ENCODE measurements at places on chromosomes 3 and 15.

DNA sequence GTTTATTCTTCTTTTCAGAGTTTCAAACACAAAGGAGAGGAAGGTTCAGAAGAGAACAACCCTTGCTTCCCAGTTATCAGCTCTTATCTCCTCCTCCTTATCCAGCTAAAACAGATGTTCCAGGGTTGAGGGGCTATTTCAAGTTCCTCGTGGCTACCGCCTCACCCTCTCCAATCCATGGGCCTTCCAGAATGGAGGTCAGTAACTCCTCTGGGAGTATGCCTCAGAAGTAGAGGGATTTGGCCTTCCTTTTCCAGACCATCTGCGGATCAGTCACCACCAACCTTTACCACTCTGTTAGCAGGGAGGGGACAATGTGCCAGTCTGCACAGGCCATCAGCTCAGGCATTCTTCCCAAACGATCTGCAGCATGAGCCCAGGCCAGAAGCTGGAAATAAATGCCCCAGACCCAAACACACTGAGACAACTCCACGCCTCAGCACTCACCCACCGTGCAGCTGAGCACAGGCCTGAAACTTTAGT lies 14.8 kb downstream of the HTR3C start:
- DNase-seq: no peak

DNA sequence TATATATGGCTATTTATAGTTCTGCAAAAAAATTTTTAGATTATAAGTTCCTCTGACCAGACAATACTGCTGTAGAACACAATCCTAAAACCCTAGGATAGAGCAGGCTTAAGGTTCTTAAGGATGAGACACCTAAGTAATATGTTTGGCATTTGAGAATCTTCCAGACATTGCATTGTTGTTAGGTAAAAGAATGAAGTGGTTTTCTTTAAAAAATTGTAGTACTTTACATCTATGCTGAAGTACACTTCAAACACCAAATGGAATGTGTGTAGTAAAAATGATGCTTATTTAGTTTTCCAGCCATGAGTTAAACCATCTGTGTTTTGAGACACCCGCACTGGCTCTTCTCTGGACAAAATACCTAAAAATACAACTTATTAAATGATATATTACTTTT lies 857.7 kb downstream of the OTOL1 start:
- DNase-seq: no peak

- no peak for DNase-seq
Observed at GRCh38 chr3:138036572-138036971, 26.6 kb downstream of the CLDN18 start.

DNA sequence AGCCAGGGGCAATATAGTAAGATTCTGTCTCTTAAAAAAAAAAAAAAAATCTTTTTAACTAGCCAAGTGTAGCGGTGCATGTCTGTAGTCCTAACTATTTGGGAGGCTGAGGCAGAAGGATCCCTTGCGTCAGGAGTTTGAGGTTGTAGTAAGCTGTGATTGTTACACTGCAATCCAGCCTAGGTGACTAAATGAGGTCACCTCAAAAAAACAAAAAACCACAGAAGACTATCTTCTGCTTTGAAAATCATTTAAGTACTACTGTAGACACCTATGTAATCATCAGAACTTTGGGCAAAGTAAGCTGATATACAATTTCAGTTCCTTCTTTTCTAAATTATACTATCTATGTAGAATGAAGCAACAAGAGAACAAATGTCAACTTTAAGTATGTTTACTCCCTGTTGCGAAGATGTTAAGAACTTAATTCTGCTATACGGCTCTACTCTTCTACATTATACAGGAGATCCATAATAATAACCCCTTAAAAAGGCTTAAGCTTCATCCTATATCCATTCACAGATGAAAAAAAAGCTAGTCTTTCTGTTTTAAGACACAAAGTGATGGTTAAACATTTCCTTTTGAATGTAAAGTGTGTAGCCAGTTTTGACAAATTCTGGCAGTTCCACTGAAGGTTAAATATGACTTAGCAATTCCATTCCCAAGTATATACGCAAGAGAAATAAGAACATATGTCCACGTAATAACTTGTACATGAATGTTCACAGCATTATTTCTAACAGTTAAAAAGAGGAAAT lies 15.2 kb downstream of the DAZL start:
- no peak for DNase-seq

- no peak for DNase-seq
Observed at GRCh38 chr3:99838755-99839154, 21.1 kb downstream of the CMSS1 start.

DNA sequence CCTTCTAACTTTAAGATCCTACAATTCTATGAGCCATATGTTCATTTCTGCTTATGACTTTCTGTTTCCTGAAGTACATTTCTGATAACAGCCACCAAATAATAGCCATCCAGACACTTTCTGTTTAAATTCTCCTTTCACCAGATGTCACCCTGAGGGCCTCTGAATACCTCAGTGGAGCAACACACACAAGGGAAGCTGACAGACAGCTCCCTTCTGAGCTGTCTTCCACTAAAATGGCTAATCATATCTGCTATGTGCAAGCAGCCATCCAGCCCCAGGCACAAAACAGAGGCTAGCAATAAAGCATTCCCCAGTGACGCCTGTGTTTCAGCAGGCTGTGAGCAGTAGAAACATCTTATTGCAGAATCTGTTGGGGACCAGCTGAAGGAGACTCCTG lies 666.6 kb upstream of the UBE2E2 start:
- DNase-seq: no peak

GRCh38 chr3:15488002-15488401 lies 33.5 kb downstream of the COLQ start:
- DNase-seq: no peak

DNA sequence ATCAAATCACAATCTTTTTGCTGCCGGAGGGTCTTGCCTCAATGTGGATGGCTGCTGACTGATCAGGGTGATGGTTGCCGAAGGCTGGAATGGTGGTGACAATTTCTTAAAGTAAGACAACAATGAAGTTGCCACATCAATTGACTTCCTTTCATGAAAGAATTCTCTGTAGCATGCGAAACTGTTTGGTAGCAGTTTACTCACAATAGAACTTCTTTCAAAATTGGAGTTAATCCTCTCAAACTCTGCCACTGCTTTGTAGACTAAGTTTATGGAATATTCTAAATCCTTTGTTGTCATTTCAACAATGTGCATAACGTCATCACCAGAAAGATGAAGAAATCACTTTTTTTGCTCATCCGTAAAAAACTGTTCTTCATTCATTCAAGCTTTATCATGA lies 65.8 kb downstream of the B3GNT5 start:
- no peak for DNase-seq

- DNase-seq: peak; percentile 76
Observed at GRCh38 chr15:65318870-65319356, 14.4 kb downstream of the RNU5B-1 start.

DNA sequence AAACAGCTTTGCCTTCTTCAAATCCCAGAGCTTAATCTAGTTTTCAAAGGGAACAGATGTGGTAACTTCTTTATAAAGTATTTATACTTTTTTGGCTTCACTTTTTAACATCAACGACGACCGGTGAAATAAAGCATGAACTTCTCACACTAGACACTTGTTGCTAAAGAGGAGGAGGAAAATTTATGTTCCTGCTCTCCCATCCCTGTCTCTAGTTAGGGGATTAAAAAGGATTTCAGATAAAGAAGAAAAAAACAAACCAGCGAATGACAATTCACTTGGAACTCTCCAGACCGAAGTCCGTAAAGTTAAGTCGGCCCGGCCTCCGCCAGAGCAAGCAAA lies 672 bp downstream of the NEDD4 start:
- no peak for DNase-seq

Data from right atrium auricular region (tissue), 2 donors.